CD4-positive, alpha-beta memory T cell (primary cell): ENCODE measurements at places on chromosomes 2 and 18.

GRCh38 chr2:210190345-210190744 is 19.1 kb upstream of the KANSL1L start:
- no peak for DNase-seq

DNA sequence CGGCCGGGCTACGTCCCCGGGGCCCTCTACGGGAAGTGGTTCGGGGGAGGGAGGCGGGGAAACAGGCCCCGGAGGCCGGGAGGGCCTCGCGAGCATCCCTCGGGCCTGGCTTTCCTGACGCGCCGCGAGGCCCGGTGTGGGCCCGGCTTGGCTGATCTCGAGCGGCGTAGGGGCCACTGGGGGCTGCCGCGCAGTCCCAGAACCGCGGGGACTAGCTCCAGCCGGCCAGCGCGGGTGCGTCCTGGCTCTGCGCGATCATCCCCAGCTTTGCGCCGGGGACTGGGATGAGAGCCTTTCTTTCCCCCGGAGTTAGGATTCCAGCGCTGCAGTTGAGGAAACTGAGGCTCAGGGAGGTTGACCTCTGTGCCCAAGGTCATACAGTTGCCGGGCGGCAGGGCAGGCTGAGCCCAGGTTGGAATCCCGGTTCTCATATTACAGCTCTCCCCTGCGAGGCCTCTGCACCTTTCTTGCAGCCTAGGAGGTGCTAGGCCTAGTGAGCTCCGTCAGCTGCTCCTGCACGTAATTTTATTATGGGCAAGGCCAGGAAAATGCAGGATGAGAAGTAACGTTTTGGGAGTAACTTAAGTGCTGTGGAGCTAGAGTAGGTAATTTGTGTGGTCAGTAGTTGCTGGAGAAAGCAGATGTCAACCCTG is 501 bp downstream of the LPIN1 start:
- DNase-seq, result no peak

GRCh38 chr2:224416656-224417360 is 14.9 kb upstream of the FAM124B start:
- DNase-seq, result no peak

DNA sequence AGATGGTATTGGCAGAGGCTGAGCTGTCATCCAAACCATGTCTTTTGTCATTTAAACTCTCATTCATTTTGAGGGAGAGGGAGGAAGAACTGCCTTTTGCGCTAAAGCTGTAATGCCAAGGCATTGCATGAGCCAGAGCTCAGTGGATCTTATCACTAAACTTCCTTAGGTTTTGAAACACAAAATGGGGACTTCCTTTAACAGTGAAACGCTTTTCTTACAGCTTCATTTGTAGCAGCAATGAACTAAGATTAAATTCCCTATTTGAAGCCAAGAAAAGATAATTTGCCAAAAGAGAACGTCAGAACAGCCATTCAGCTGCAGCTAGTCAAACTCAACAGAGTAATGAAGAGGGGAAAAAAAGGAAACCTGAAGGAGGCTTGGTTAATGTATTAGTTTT is 143.5 kb upstream of the MMADHC start:
- DNase-seq, result no peak

- no peak for DNase-seq
Observed at GRCh38 chr2:240988146-240988545, 10.3 kb upstream of the SNED1 start.

- DNase-seq, result no peak
Observed at GRCh38 chr2:134431838-134432434, 178.1 kb downstream of the MGAT5 start.

GRCh38 chr2:120741571-120742561 is 6.2 kb downstream of the GLI2 start:
- DNase-seq, result no peak

DNA sequence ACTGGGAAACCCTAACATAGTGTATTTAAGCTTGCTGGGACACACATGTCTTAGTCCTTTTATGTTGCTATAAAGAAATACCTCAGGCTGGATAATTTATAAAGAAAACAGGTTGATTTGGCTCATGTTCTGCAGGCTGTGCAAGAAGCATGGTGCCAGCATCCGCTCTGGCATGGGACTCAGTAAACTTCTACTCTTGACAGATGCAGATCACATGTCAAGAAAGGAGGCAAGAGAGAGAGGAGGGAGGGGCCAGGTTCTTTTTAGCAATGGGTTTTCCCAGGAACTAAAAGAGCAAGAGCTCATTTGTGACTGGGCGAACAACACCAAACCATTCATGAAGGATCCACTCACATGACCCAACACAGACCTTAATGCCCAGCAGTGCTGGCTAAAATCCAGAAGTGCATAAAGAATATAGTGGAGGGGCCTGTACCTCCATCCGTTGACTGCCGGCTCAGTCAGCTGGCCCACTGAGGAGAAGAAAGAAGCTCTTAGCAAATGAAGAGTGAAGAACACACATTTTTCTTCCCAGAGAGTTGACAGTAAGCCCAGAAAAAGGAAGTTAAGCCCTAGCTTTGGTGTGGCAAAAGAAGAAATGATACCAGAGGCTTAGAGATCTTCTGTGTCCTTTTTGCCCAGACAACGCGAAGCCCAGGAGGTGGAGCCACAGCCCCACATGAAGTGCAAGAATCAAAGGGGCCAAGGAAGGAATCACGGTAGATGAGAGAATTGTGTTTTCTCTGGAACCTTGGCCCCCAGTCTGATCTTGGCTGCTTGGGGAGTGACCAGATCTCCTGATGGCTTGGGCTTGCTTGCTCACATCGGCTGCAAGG is 183.5 kb upstream of the FAM98A start:
- no peak for DNase-seq

- DNase-seq, result no peak
Observed at GRCh38 chr2:171253900-171254650, 93.4 kb upstream of the TLK1 start.
